EH (cell line): ENCODE measurements at places on chromosomes 5 and 9.

DNA sequence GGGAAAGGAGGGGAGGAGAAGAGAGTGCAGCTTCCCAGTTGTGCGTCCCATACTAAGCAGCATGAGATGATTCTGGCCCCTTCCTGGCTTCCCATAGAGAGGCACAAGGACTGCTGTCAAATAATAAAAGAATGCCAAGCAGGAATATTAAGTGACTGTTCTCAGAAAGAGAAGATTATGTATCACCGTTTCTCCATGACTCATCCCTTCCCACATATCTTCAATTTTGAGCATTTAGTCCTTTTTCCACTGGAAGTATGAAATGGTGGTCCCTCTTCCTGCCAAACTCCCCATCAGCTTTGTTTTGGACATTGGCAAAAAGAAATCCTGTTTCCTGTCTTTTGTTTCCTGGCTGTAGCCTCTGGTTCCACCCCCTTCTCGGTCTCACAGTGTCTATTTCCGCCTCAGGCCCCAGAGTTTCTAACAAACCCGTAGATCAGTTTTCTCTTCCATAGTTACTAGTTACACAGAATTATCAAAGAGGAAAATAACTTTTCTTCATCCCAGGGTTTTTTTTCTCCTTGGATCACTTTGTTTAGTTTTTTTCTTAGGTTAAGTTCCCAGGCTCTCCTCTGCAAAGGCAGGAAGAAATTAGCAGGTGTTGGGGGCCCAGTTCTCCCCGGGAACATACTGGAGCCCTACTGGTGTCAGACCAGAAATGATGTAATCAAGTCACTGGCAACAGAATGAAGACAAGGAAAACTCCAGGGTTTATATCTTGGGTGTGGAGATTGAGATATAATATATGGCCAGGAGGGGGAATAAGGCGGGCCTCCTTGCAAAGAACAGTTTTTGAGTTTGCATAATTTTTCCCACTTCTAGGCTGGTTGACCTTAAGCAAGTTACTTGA lies 26.4 kb upstream of the ARHGAP26 start:
- DNase-seq, result peak; percentile 59

- peak; percentile 19 for DNase-seq
Measured at GRCh38 chr5:81393783-81394718, at the start of gene ACOT12. ACOT12 (minus strand) TSS chr5:81394134; CDS start chr5:81394114, 20 bp downstream.

DNA sequence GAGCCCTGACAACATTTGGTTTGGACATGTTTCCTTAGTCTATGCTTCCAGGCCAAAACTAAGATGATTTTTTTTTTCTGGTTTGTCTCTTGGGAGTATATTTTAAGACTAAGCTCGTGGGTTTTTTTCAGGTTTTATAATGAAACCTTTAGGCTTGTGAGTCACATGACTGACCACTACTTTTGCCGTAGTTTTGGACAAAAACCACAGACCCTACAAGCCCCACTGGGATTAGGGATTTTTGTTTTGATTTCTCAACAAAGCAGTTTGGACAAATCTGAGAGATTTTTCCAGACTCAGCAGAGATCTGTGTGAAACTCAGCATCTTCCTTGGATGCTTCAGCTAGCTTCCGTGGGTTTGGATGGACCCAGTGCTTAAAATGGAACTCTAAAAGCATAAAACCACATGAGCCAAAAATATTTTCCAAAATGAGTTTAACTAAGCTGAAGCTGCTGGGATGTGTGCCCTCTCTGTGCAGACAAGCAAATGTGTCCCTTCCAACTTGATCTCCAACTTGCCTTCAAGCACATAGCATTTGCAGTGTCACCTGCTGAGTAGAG lies 70.3 kb upstream of the SMIM15 start:
- DNase-seq, result no peak

DNA sequence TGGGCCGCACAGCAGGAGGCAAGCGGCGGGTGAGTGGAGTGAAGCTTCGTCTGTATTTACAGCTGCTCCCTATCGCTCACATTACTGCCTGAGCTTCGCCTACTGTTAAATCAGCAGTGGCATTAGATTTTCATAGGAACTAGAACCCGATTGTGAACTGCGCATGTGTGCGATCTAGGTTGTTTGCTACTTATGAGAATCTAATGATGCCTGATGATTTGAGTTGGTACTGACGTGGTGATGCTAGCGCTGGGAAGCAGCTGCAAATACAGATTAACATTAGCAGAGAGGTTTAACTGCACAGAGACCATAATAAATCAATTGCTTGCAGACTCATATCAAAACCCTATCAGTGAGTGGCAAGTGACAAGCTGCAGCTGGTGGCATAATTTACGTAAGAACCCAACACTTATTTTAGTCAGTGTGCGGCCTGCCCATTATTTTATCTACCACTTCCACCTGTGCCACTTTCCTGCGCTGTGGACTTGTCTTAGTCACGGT lies 133.4 kb upstream of the CDH9 start:
- no peak for DNase-seq

GRCh38 chr5:121719255-121719654 lies 132.4 kb upstream of the FTMT start:
- DNase-seq, result no peak

DNA sequence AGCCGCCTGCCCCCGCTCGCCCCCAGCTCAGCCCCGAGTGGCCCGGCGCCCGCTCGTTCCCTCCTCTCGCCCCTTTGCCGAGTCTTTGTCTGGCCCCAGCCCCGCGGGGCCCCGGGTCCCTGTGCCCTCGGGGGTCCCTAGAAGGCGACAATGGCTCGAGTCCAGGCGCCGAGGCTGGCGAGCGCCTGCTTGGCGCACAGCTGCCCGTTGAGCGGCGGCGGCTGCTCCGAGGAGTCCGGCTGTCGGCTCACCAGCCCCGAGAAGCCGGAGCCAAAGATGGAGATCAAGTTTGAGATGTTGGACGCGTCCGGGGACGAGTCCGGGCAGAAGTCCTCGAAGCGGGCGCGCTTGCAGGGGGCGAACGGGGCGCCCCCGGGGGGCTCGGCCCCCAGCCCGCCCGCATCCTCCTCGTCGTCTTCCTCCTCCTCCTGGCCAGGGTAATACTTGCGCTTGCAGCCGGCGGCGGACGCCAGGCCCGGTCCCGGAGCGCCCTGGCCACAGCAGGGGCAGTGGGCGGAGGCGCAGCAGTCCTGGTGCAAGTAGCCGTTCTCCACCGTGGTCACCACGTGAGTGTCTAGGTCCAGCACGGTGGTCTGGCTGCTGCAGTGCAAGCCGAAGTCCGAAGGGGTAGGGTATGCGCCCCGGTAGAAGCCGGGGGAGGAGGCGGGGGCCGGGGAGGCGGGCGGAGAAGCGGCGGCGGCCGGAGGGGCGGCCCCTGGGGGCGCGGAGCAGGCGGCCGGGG lies 1.2 kb downstream of the IER5L start:
- peak; percentile 46 for DNase-seq

GRCh38 chr9:20326516-20326915 lies 295.8 kb downstream of the MLLT3 start:
- DNase-seq, result no peak

DNA sequence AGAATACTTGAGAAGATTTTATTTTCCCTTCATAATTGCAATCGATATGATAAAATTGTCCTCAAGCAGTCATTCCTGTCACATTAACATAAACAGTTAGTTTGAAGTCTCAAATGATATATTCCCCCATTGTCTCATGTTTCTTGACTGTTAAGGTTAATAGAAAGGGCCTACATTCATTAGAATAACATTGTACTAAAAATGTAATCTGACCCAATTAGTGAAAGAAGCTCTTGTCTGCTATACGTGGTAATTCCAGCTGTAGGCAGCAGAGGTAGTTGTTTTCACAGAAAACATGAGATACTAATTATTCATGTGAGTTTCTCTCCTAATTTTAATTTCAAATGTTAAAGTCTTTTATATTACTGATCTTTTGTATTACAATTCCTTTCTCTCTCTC lies 25.9 kb upstream of the AP3B1 start:
- DNase-seq, result peak; percentile 53

- peak; percentile 46 for DNase-seq
Measured at GRCh38 chr5:42268630-42269029, 154.6 kb upstream of the GHR start.

DNA sequence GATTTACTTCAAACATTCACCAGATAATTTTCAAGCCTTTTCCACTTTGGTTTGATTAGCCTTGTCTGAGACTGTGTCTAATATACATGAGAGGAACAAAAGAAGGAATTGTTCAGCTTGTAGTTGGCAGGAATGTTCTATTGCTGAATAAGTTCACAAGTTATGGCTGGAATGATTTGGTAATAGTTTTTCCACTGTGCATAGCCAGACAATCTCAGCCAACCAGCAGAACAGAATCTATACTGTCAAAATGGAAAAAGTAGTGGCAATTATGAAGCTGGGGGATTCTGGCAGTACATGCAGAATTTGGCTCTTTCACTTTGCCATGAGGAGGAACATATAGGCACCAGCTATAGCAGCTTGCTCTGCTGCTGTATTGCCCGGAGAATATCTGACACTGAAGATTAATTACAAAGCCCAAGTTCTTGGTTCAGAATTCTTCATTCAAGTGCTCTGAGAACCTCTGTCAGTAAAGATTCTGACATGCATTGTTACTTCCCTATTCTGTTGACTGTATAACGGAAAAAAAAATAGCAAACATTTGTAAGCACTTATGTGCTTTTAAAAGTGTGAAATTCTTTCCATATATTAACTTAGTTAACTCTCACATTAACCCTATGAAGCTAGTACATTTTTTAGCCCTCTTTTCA lies 150.6 kb downstream of the PRR16 start:
- DNase-seq, result peak; percentile 78
